ENCODE measurements at places on chromosomes 12 and 14. TPM values are rescaled to one million over a fixed set of nuclear protein-coding genes. Genes with fewer than 3 reads are reported as not detected.

The CLEC6A gene
- total RNA-seq, result not detected

The VDR gene
- total RNA-seq, result 2.5 TPM

The CEBPE gene
- total RNA-seq, result 0.57 TPM

The LAG3 gene
- total RNA-seq, result 2.8 TPM

GRCh38 chr14:105532735-105533141 is 6.4 kb downstream of the TMEM121 start:
- no peak for DNase-seq

DNA sequence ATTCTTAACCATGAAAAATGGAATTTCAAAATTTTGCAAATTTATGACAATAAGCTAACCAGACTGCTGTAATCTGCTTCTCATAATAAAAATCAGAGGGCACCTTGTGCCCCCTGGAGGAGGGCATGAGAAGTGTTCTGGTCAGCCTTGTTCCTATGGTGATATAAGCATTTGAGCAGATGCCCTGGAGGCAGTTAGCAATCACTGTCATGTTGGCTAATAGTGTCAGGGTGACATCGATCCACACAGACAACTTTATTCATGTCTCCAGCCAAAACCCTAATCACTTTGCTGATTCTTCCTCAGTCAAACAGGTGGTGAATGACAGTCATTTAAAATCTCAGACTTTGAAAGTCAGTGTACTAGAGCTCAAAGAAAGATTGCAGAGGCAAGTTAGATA is 943.0 kb downstream of the GALC start:
- no peak for DNase-seq

- DNase-seq, result no peak
Measured at GRCh38 chr14:20754308-20754707, 8.6 kb downstream of the EDDM3A start.

GRCh38 chr12:59087077-59087673 is 166.9 kb upstream of the LRIG3 start:
- no peak for DNase-seq
